ENCODE measurements at places on chromosomes 12 and 14.

GRCh38 chr12:119283310-119283709 lies 51.2 kb upstream of the CCDC60 start:
- no peak for DNase-seq

- no peak for DNase-seq
These were observed 16.1 kb upstream of the NR4A1 start for GRCh38 chr12:52035190-52035589.

- DNase-seq, result no peak
These were observed 147.8 kb upstream of the KRR1 start for GRCh38 chr12:75658901-75659823.

DNA sequence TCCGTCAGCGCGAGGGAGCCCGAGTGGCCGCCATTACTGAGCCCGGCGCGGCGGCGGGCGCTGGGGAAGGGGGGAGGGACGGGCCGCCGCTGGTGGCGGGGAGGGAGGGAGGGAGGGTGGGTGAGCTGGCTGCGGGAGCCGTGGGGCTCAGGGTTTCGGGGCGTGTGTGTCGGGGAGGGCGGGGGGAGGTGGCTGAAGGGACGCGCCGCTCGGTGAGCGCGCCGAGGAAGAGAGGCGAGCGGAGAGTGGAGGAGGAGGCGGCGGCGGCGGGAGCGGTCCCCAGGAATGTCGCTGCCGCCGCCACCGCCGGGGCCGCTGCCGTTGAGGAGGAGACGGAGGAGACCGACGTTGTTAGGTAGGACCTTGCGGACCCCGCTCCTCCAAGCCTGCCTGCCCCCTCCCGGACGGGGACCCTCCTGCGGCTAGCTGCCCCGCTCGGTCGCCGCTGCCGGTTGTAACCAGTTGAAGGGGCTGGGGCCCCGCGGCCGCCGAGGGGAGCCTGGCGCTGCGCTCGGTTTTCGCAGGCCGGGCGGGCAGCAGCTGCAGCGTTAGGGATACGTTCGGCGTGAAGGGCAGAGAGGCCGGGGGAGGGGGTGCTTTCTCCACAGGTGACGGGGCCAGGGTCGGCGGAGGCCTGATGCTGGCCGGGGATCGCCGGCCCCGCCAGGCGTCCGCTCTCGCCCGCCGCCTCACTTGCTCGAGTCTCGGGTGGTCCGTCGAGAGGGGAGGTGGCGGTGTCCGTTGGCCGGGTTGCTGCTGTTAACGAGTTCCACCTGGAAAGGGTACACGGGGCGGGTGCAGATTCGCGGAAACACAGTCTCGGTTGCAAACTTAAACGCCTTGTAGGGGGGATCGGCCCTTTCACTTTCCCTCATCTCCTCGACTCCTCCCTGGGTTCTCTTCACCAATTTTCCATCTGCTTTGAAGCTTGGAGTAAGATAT lies at the start of gene ARHGAP5:
Gene ARHGAP5, plus strand, starts transcription at position 224 of the 942 bp plus-strand sequence. CDS start 13,366 bp downstream, outside the sequence.
- DNase-seq, result peak; percentile 30

DNA sequence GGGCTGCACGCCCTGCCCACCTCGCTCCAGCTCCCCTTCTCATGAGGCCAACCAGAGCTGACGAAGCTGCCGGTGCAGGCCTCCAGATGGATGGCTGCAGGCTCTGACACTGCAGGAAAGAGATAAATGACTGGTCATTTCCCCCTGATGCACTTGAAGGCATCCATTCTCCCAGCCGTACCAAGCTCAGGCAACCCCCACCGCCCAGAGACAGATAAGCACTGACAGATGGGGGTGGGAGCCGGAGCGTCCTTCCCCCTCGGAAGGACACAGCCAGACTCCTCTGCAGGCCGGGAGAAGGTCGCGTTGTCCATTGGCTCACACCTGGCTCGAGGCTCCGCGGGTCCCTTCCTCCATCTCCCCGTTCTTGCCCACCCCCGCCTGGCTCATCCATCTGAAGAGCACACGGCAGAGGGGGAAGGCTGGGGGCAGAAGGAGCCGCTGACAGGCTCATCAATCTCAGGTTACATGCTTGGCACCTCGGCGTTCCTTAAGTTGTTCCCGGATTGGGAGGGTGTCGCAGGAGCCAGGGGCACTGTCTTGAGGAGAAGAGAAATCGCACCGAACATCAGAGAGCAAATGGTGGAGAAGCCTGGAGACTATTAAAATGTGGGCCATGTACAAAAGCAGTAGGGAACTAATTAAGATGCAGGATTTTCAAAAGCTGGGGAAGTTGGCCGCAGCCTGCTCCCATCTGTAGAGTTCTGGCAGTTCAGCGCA lies 151.6 kb downstream of the DPF3 start:
- no peak for DNase-seq

DNA sequence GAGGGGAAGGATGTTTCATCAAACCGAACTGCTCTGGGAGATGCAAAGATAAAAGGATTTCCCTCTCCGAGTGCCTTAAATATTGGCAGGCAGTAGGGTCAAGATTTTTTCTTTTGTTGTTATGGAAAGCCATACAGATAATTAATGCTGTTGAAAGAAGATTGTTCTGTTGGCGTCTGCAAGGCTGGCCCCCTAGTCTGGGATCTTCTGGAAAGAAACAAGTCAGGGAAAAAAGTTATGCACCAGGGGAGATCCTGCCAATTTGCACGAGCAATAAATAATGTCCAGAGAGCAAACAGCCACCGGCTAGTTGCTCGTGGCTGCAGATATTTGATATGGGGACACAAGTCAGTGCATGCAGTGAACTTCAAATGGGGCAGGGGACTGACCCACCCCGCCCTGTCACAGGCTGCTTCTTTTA lies 202.1 kb upstream of the MYL2 start:
- no peak for DNase-seq

GRCh38 chr12:110516995-110517394 lies 14.9 kb downstream of the RAD9B start:
- DNase-seq, result no peak

DNA sequence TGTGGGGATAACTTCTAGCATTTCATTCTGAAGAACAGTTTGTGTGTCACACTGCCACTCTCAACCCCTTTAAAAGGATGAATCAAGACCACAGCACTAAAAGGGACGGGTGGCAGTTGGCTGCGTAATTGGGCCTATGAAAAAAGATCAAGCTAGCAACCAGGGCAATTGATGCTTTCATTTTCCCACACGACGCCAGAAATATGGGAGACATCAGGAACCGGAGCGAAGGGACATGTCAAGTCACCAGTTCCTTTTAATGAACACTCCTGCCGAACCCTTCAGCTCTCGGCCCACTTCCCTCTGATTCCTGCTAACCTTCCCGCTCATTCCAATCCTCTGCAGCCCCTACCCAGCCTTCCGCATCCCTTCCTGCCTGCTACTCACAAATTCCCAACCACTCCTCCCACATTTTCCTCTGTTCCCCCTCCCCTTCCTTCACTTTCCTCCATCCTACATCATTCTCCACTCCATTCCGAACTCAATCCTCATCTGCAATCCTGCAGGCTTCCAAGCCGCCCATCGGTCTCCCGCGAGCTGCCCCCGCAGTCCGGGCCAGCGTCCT lies 753 bp downstream of the CSRNP2 start:
- no peak for DNase-seq

- no peak for DNase-seq
These were observed 1293.7 kb upstream of the FLRT2 start for GRCh38 chr14:84236290-84236689.

DNA sequence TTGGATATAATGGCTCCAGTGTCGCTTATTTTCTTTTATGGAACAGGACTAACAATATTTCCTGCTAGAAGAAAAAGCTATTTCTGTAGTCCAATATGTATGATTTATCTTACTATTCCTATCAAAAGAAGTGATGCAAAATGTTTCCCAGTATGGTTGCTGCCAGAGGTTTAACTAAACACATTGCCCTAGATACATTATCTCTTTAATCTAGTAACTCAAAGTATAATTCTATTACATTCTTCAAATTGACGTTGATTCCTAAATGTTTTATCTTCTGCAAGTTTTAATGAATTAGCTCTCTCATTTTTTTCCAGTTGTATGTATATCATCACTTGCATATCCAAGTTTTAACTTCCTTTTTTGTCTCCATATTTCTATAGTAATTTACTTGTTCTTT lies 28.2 kb downstream of the GYS2 start:
- DNase-seq, result no peak

GRCh38 chr14:33570694-33571310 lies 380.1 kb downstream of the EGLN3 start:
- no peak for DNase-seq

DNA sequence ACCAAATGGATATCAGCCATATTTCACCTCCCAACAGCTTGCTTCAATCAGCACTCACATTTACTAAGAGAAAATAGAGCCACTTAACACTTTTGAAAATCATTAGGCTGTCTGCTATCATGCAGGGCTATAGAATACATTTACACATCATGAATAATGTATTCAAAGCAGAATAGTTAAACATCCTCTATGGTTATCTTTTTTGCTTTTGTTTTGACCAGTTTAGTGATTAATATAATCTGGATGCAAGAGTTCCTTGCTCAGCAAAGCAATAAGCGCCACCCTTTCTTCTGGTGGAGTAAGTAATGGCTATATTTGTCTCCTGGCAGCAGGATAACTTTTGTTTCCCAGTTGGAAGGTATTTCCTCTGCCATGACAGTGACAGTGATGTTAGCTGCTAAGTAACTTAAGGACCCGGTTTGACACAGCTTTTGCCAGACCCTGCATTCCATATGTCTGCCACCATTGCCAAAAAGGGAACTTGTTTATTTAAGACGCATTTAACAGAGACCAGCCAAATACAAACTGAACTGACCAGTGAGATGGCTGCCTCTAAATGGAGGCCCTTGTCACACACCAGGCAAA lies 70.3 kb upstream of the NR2C1 start:
- DNase-seq, result no peak

- DNase-seq, result no peak
These were observed 12.9 kb downstream of the BTBD7 start for GRCh38 chr14:93319958-93320357.

DNA sequence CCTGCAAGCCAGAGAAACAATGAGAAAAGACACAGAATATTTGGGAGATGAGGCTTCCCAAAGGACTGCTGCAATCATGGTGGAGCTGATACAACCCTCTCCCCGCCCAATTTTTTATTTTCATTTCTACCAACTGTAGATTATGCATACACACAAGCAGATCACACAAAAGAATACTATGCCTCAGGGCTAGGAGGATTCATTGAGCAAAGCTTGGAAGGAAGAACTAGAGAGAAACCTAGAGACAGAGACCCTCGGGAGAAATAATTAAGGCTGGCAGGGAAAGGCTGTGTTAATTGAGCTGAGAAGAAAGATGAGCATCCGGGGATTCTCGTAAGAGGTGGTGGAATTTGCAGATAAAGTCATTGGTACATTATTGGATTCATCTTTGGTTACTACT lies 9.9 kb upstream of the WNT5B start:
- DNase-seq, result no peak

GRCh38 chr14:50232276-50232642 lies 881 bp upstream of the SOS2 start:
- DNase-seq, result no peak

DNA sequence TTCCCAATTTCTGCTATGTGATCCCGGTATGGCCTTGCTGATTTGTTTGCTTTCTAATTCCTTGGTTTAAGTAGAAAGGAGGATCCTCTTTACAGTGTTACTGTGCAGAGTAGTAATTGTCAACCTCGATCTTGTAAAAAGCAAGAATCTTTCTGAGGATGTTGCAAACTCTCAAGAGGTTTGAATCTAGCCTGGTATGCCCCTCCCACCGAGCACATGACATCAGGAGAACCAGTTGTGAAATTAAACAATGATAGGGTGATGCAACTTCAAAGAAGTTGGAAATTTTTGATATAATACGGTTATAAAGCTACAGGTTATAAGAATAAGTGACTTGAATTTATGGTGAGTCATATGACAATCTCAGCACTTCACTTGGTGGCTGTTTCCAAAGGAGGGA lies 35.0 kb upstream of the FUT8 start:
- no peak for DNase-seq

GRCh38 chr12:69225251-69225910 lies 14.0 kb upstream of the CPSF6 start:
- DNase-seq, result no peak

- no peak for DNase-seq
These were observed 29.7 kb downstream of the KTN1 start for GRCh38 chr14:55609681-55610080.

DNA sequence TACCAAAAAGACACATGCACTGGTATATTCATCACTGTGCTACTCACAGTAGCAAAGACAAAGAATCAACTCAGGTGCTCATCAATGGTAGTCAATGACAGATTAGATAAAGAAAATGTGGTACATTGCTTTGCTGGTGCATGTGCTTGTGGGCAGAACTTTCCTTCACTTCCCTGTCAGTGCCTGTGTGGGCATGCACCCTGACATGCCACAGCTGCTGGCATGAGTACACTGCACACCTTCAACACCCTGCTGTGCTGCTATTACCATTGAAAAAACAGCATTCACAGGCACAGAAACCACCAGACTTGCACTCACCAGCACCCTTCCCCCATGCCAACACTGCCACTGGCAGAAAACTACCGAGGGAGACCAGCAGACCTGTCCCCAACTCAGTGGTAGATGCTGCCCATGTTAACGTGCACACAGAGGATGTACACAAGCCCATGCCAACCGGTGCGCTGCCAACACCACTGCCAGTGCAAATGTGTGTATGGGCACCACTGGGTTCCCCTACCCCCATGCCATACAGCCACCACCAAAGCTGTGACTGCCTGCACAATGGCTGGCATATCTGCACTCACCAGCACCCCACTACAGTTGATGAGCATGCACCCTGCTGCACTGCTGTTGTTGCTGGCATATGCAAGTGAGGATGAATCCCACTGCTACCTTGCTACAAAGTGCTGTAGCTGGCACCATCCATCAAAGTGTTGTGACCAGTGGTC lies 57.4 kb downstream of the APOBEC1 start:
- no peak for DNase-seq

- no peak for DNase-seq
These were observed 125.0 kb upstream of the NCOR2 start for GRCh38 chr12:124692443-124692842.

- no peak for DNase-seq
These were observed 213.5 kb upstream of the SLC38A2 start for GRCh38 chr12:46585854-46586621.

GRCh38 chr12:114215746-114216145 lies 190.2 kb downstream of the TBX5 start:
- no peak for DNase-seq

- no peak for DNase-seq
These were observed 99.8 kb downstream of the TGFB3 start for GRCh38 chr14:75881994-75882393.

- DNase-seq, result no peak
These were observed 11.9 kb downstream of the GPR68 start for GRCh38 chr14:91232603-91233002.

- no peak for DNase-seq
These were observed 13.7 kb downstream of the SLC25A47 start for GRCh38 chr14:100336618-100337530.

All from activated T-cell treated with anti-CD3 and anti-CD28 coated beads for 48 hours (primary cell).